Type B pancreatic cell (in vitro differentiated cells): ENCODE measurements at places on chromosomes 1 and 21. TPM values are rescaled to one million over a fixed set of nuclear protein-coding genes. Genes with fewer than 3 reads are reported as not detected.

Gene PPP1R12B
- total RNA-seq: 22.2 and 31.2 TPM in 2 replicates

- no peak for DNase-seq
These were observed 54.7 kb downstream of the CCDC18 start for GRCh38 chr1:93235261-93235660.

DNA sequence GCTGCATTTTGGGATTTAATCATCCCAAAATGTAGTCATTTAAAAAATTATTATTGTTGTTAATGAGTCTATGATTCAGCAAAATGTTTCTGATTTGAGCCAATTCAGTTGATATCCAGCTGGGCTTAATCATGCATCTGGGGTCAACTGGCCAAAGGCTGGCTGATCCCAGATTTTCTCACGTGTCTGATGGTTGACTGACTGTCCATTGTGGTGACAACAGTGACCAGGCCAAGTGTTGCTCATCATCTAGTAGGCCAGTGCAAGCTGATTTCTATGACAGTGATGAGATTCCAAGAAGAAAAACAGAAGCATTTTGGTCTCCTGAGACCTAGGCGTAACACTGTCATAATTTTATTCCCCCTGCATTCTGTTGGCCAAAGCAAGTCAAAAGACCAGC is 80.1 kb upstream of the ZC3H11B start:
- no peak for DNase-seq

- no peak for DNase-seq
These were observed 20.5 kb downstream of the PLA2G4A start for GRCh38 chr1:186849271-186849671.
